A172 (cell line): ENCODE measurements at places on chromosomes 3 and 15. TPM values are rescaled to one million over a fixed set of nuclear protein-coding genes. Genes with fewer than 3 reads are reported as not detected.

ARGFX gene
- total RNA-seq = not detected in 2 replicates

TGM5 gene
- 0.14 TPM in 1 of 2 replicates, not detected in the other for total RNA-seq

SAMMSON gene
- total RNA-seq = 0.12 and 0.84 TPM in 2 replicates

DOCK3 gene
- 1.4 TPM in 2 replicates for total RNA-seq

STARD9 gene
- total RNA-seq = 1.4 and 2.0 TPM in 2 replicates

CIDEC gene
- not detected in 2 replicates for total RNA-seq

STRC gene
- not detected in 2 replicates for total RNA-seq

HTR3C gene
- total RNA-seq = not detected in 2 replicates

SLC28A2 gene
- total RNA-seq = not detected in 2 replicates

CTXN2 gene
- total RNA-seq = 0.05 TPM in 1 of 2 replicates, not detected in the other

IL20RB gene
- total RNA-seq = 0.72 and 1.1 TPM in 2 replicates

SH2D7 gene
- not detected in 2 replicates for total RNA-seq

MTHFS gene
- total RNA-seq = 23.3 and 31.8 TPM in 2 replicates

TATDN2 gene
- 16.0 and 18.8 TPM in 2 replicates for total RNA-seq

TMEM207 gene
- total RNA-seq = 0.21 TPM in 1 of 2 replicates, not detected in the other

CILP gene
- not detected in 2 replicates for total RNA-seq

- DNase-seq = no peak
These were observed 36.2 kb upstream of the FILIP1L start for GRCh38 chr3:100150473-100150872.

DNA sequence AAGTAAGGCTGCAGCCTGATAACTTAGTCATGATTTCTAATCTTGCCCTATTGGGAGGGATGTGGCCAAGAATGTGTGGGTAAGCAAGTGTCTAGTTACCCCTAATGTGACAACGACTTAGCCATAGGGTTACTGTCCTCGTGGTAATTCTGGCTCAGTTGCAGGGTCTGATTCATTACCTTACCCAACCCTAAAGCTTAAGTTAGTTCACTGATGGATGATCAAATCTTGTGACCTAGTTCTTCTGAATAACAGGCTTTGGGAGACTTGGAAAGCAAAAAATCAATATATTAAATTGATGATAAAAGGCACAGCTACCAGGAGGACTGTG lies 1.6 kb upstream of the INTS14 start:
- DNase-seq = no peak

GRCh38 chr3:13514639-13515435 lies 34.1 kb upstream of the FBLN2 start:
- DNase-seq = no peak

- peak; percentile 97 for DNase-seq
These were observed 45.1 kb upstream of the PLXND1 start for GRCh38 chr3:129651435-129652202.

DNA sequence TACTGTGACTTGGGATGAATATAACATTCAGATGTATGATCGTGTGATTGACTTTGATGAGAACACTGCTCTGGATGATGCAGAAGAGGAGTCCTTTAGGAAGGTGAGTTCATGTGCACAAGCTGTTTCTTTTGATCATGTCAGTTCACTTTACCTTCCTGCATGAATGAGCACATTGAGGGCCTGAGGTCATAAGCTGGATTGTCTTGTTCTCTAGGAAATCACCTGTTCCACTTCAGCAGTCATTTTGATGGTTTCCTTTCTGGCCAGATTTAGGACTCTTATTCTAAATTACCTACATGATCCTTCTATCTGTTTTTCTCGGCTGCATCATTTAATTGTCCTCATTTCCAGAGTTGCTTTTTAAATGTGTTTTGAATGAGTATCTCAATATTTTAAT lies 4.1 kb downstream of the RCN2 start:
- DNase-seq = no peak

DNA sequence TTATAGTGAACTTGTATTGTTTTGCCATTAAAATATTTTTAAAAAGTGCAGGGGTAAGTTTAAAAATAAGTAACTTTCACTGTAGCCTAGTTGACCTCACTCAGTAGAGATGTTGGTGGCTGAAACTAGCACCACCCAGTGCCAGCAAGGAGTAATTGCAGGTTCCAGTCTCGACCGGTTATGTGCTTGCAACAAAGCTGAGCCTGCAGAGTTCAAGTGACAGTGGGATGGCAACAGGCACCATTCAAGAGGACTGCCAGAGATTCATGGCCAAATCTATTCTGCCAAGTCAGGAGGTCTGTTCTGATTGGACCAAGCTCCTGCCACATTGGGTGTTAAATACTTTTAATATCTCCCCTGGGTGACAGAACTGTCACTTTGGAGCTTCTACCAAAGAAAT lies 2.7 kb downstream of the ADAMTS7 start:
- DNase-seq = peak; percentile 22

GRCh38 chr3:72970942-72971341 lies 25.7 kb upstream of the PPP4R2 start:
- DNase-seq = no peak

- peak; percentile 86 for DNase-seq
These were observed 15.3 kb downstream of the DNAJC13 start for GRCh38 chr3:132432639-132433038.

GRCh38 chr15:60548101-60548500 lies 69.2 kb upstream of the ICE2 start:
- DNase-seq = no peak

- no peak for DNase-seq
These were observed 318.5 kb upstream of the ARPP21 start for GRCh38 chr3:35320646-35321407.

DNA sequence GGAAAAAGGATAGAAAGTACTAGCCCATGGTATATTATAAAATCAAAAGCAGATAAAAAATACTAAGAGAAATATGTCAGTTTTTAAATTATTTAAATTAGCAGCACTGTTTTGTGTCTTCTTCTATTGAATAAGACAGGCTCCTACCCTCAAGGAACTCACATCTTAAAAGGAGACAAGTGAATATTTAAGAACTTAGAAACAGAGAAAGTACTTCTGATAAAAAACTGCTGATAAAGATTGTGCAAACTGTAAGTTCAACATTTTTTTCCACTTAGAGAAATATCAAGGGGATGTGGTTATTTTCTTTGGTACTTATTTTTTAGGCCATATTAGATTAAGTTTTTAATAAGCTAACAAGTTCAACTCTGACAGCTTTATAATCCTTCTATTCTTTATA lies 3.0 kb upstream of the ANKRD28 start:
- DNase-seq = no peak

DNA sequence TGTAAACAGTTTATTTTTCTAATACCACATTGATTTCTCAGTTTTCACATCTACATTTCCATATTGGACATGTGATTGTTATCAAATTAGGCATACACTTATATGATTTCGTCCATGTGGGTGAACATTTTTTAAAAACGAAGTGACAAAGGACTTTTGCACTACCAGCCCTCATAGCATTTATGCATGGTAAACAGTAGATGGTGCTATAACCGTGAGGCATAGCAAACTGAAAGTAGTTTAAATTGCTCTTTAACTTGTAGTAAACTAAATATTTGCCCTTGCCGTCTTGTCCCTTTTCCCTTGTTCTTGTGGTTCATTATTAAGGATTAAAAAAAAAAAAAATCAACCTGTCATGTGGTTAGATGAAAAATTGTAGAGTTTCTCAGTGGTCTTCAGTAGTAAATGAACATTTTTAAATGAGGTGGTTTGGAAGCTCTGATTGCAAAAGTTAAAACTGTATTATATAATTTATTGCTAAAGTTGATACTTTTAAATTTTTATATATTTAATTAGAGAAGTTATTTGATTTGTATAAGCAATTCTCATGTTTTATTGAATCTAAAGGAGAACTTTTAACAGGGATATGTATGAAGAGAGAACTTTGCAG lies 24.0 kb downstream of the STX19 start:
- peak; percentile 62 for DNase-seq

- peak; percentile 8 for DNase-seq
These were observed 74.0 kb upstream of the TERB2 start for GRCh38 chr15:44882499-44882968.

GRCh38 chr3:53224026-53224425 lies 31.8 kb downstream of the TKT start:
- no peak for DNase-seq

DNA sequence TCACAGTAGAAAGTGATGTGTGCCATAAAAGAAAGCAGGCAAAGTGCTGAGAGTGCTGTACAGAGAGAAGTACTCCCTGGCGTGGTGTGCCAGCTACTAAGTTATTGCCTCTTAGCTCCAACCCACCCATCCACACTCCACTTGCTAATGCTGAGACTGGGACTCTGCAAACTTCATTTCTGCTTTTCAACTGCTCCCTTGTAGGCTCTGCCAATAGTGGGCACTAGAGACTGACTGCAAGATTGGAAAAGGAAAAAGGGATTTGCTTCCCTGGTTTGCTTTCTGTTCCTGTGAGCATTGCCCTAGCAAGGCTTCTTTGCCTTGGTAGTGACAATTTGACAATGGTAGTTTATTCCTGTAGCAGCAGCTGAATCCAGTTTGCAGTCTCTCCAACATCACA lies 56.5 kb upstream of the TMEM108 start:
- DNase-seq = no peak

DNA sequence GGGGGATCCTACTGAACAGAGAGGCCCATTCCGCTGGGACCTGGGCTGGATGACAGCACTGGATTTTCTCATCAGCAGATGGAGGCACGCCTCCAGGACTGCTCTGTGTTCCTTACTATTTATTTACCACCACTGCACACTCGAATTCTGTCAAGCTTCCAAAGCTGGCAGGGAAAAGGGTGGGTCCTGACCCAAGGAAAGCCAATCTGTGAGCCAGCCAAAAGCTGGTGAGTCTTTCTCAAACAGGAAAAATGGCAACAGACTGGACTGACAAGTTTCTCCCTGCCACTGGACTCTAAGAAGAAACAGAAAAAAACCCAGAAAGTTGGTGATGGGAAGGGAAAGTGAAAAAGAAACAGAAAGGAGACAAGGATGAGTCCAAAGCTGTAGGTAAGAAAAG lies 37.8 kb downstream of the CD47 start:
- DNase-seq = no peak

DNA sequence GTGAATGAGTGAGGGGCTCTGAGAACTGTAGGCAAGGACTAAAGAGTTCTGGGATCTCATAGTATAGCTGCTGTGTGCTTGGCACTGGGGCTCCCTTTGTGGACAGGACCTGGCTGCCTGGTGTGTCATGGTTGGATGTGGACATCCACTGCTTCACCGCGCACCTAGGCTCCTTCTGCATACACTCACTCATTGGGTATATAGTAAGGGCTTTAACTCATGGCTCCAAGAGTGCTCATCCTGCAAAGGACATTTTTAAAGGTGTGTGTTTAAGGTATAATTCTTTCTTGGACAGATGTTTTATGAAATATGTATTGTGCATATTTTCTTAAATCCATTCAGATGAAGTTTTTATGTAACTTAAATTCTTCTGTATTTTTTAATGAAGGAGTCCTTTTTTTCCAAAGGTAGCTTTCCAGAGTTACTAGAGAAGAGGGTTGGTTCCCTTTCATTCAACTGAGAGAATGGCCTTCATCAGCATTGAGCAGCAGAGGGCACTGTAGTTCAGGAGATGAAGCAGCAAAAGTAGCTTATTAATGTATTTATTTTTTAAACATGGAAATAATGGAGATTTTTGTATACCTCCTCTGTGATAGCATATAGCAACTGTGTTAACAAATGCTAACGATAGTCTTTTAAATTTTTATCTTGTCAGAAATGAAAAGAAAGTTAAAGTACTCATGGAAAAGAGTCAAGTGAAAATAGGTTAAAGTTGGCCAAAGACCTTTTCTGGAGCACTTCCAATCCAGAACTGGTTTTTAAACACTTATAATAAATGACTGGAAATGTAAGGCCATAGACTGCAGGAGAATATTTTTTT lies 25.2 kb downstream of the OXNAD1 start:
- DNase-seq = peak; percentile 57

DNA sequence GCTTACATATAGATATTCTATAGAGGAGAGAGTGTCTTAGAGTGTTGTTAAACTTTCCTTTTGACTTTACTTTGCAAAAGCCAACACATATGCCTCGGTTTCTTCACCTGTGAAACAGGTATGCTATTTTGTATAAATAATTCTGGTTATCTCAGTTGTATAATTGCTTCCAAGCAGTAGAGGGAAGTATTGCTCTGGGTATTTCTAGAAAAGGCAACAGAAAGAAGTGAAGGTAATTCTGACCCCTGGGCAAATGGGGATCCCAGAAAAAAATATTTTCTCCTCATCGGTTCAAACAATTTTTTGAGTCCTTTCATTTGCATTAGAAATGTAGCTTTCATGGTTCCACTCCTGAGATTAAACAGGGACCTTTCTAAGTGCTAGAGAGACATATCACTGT lies 216.5 kb upstream of the SEMA6D start:
- no peak for DNase-seq

DNA sequence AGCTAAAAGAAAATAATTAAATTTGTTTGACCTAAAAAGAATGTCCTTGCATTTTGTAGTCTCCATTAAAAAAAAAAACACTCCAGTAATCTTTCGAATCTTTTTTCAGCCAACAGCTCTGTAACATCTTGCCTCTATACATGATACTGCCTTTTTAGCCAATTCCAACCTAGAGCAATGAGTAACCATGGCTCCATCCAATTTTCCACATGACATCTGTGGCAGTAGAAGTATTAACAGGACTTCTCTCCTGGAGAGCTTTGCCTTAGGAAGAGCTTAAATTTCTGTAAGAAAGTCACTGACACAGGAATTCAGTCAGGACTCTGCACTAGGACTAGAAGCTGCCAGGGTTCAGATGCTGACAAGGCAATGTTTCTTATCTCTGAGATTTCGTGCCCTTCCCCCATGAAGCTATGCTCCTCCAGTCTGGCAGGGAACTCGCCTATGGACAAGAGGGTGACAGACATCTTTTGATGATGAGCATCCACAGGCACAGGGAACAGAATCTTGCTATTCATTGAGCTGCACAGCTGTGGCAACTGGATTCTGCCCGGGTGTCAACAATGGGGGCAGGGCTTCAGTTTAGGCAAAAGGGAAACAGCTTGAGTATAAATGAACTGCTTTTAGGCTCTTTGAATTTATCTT lies 81.8 kb downstream of the ALCAM start:
- DNase-seq = no peak

GRCh38 chr3:30315447-30315846 lies 291.0 kb upstream of the TGFBR2 start:
- DNase-seq = no peak

DNA sequence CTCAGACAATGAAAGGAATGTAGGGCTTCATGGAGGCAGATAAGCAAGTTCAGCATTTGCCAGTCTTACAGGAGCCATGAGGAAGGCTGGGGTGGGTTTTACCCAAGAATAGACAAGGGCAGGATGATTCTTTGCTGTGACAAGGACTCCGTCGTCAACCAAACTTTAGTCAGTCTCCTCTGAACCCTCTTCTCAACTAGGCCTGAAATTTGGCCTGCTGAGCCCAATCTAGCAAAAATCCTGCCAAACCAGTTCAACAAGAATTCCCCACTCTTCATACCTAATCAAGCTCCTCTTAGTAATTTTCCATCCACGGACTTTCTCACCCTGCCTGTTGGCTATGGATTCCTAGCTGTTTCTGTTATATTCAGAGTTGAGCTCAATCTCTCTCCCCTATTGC lies 280.5 kb downstream of the TBL1XR1 start:
- no peak for DNase-seq

GRCh38 chr3:157667493-157667892 lies 164.3 kb upstream of the VEPH1 start:
- no peak for DNase-seq
